Osteocyte (in vitro differentiated cells): ENCODE measurements at places on chromosomes 1 and 21. TPM values are rescaled to one million over a fixed set of nuclear protein-coding genes. Genes with fewer than 3 reads are reported as not detected.
A peak's percentile ranks its signal among the peaks of the same experiment; 100 is the strongest.

GRCh38 chr1:230972855-230973271 is 5.8 kb downstream of the TTC13 start:
- DNase-seq = no peak

- DNase-seq = no peak
Observed at GRCh38 chr1:45327644-45328515, 1.2 kb downstream of the HPDL start.

KDF1 gene
- not detected in 2 replicates for total RNA-seq

DAB1 gene
- total RNA-seq = 0.21 and 0.27 TPM in 2 replicates

DNA sequence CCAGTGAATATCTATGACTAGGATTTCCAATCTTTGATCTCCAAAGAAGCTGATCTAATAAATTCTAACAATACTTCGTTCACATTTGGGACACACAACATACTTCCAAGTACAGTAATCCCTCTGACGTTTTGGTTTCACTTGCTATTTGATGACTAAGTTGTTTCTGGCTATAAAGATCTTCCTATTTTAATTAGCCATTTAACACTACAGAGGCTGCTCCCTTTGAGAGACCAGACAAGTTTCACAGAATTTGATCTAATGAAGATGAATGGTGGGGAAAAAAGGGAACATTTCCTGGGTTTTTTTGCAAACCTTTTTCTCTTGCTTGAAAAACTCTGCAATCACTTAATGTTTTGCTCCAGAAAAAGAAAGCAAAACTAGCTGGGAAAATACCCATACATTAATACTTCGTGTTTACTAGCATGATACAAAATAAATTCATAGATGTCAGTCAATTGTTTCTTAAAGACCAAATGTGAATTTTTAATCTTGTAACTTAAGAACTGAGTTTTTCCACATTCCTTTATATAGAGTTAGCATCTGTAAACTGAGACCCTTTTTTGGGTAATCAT is 28.0 kb upstream of the GLIS1 start:
- no peak for DNase-seq

GBP6 gene
- total RNA-seq = not detected in 2 replicates

DNA sequence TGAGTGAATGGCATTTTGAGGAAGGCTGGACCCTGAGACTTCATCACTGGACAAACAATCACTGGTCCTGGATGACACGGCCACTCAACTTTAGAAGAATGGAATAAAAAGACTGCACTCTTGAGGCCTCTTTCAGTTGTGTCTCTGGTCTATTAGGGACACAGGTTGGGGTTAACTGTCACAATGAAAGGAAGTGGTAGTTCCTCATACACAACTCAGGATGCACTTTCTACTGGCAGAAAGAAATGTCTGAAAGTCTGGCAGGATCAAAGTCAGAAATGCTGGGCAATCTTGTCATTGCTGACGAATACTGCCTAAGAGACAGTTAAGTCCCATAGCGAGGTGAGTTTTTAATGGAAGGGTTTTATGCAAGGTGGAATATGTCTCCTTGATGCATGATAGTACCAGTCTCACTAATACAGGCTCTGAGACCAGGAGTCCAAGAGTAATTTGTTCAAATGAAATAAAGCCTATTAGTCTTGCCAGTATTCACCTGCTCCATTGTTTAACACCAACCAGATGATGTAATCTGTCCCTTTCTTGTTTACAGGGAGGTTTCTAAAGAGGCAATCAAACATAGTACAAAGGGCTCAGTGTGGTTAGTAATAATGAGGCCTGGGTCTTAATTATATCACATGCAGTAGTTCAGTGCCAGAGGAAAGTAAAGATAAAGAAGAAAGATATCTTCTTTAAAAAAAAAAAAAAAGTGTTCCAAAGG is 11.2 kb upstream of the RRP15 start:
- DNase-seq = no peak

- no peak for DNase-seq
Observed at GRCh38 chr1:189149547-189150375, 1327.9 kb downstream of the BRINP3 start.

DNA sequence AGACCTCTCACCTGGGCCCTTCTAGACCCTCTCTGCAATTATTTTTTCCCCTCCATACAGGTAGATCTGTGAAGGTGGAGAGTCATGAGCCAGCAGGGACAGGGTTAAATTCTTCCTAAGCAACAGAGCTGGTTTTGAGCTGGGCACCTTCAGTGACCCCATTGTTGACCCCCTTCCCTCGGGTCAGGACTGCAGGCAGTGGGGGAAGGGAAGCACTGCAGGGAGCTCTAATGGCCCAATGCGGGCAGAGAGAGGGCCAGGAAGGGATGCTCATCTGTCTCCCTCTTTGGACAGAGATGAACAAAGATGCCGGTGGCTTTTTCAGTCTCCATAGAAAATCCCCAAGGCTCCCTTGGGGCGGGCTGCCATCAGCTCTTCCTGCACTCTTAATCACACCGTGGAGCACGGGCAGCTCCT is 21.4 kb downstream of the SOX13 start:
- no peak for DNase-seq

DNA sequence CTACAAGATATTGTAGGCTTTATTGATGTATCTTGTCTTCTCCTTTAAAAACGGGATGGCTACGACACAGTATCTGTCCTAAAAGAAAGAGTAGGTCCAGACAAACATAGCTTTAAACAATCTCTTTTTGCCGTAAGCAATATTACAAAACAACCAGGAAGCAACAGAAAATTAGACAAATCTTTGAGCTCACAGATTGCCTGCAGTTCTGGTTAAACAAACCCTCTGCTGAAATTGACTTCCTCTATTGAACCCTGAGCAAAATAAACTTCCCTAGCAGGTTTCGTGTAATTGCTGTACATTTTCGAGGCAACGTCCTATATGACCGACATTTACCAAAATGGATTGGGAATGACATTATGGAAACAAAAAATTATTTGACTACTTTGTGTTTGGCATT is 50.6 kb downstream of the CHML start:
- DNase-seq = no peak

DNA sequence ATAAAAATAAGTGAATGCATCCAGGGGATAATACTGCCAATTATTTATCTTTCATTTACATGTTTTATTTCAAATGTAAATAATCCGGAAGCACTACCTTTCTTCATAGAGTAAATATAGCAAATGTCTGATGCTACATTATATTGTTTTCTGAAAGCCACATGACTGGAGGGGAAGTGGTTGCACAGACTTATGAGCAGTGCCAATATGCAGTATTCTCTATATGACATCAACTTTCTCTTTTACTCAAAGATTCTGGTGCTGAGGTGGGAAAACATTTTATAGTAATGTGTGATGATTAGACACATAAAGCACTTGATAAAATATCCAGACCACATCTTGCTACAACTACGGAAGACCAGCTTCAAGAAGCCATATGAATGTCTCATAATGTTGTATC is 314.7 kb downstream of the NEGR1 start:
- DNase-seq = no peak

- DNase-seq = no peak
Observed at GRCh38 chr1:23561076-23561812, 1.9 kb upstream of the ID3 start.

- DNase-seq = no peak
Observed at GRCh38 chr1:101451888-101452287, 215.1 kb downstream of the S1PR1 start.

DNA sequence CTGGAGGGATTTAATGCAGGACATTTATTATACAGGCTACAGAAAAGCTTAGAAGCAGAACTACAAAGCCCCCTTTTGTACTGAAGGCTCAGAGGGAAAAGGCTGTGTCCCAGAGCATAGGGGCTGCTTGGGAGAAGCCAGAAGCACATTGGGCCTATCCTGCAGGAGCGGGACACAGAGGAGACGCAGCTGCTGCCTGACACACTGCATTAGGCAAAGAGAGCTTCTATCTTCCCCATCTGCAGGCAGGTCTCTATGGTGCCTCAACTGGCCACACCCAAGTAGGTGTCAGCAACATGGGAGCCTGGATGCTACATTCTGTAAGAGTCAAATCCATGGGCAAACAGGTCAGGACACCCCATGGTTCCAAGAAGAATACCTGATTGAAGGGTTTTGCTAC is 595.9 kb downstream of the AJAP1 start:
- peak; percentile 64 for DNase-seq

GRCh38 chr1:179298952-179299351 is 5.4 kb downstream of the SOAT1 start:
- DNase-seq = no peak

FAM72A gene
- 3.2 and 4.3 TPM in 2 replicates for total RNA-seq

DNA sequence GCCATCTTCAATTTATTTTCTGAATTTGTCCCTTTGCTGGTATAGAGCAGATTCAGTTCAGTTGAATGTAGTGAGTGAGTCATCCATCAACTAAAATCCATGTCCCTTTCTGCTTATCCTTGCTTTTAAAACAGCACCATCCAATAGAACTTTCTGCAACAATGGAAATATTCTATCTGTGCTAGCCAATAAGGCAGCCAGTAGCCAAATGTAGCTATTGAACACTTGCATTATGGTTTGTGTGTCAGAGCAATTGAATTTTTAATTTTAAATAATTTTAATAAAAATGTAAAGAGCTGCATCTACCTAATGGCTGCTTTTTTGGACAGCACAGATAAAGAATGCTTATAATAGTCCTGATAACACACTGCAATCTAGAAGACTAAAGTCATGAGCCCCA is at the start of gene GJA9:
TSS of gene GJA9 (minus strand) at position 101 of the 400 bp plus-strand sequence. CDS start 5,489 bp downstream, outside the sequence.
- DNase-seq = no peak

TEKT2 gene
- 0.39 and 0.70 TPM in 2 replicates for total RNA-seq

TAL1 gene
- not detected in 2 replicates for total RNA-seq

DDAH1 gene
- 40.8 and 46.8 TPM in 2 replicates for total RNA-seq

DNA sequence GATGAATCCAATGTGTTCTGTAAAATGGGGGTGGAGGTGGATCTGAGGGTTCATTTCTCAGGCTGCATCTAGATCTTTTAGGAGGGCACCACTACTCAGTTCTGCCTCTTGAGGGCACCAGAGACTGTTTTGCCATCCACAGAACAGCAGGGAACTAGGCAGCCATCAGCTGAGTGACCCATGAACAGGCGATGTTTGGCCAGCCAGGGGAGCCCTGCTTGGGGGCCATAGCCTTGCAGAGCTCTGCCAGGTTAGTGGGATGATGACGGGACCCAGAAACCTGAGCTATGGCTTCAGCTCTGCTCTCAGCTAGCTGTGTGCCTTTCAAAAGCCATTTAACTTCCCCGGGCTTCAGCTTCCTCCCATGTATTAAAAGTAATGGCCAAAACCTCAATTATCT is 13.4 kb upstream of the NOS1AP start:
- peak; percentile 86 for DNase-seq

HSPB7 gene
- 3.4 and 4.2 TPM in 2 replicates for total RNA-seq

GRCh38 chr1:38375035-38375434 is 328.4 kb upstream of the POU3F1 start:
- DNase-seq = no peak

DNA sequence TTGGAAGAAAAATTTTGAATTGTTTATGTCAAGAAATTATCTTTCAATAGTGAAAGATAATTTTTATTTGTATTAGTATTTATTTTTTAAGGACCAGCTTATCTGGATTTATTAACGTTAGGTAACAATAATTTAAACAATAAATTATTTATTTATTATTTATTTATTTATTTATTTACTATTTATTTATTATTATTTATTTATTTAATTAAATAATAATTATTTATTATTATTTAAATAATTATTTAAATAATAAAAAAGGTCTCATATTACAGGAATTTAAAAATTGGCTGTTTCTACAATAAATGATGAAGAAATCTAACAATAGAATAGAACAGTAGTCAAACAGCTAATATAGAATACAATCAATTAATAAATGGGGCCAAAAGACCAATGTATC is 618.7 kb upstream of the BRINP3 start:
- DNase-seq = no peak

- DNase-seq = peak; percentile 25
Observed at GRCh38 chr1:245807306-245807705, 652.5 kb downstream of the KIF26B start.

DNA sequence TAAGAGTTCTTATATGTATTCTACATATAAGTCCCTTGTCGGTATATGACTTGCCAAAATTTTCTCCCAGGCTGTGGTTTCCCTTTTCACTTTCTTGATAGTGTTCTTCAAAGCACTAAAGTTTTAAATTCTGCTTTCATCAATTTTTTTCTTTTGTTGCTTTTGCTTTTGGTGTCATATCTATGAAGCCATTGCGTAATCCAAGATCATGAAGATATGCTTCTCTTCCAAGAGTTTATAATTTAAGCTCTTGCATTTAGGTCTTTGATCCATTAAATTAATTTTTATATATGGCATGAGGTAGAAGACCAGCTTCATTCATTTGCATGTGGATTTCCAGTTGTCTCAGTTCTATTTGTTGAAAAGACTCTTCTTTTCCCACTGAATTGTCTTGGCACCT is 22.2 kb downstream of the DESI2 start:
- no peak for DNase-seq

PPP1R8 gene
- total RNA-seq = 49.5 and 49.6 TPM in 2 replicates

DNA sequence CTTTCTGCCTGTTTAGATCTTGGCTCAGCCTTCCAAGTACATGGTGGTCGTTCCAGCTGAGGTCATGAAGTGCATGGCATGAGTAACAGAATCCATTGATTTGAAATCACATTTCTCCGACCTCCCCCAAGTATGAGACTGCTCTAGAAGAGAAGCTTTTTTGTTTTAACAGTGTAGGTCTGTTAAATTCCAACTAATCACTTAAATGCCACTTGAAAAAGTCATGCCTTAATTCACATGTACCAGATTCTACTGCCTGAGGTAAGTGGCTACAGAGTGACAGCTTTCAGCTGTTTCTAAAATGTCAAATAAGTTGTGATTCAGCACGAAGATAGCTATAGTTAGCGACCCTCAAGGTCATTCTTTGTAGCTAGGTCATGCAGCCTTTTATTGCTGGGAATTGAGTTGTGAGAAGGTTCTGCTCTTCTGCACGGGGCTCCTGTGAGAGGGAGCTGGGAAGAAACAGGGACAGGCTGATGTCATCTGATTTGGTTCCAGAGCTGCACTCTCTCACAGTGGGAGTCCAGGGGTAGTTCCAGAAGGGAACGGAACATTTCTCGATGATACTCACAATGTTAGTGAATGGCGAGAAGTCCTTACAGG is 112.7 kb downstream of the VPS13D start:
- no peak for DNase-seq

DNA sequence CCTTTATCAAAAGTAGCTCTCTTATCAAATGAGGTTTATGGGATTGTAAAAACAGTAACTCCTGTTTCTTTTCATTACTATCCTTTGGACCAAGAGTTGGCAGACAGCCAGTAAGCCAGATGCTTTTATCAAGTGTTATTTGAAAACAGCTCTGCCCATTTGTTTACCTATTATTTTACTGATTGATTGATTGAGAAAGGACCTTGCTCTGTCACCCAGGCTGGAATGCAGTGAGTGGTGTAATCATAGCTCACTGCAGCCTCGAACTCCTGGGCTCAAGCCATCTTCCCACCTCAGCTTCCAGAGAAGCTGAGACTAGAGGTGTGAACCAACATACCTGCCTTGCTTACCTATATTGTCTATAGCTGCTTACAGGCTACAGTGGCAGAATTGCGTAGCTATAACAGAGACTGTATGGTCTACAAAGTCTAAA is 3.6 kb downstream of the PRKAB2 start:
- DNase-seq = no peak
